ENCODE measurements at places on chromosomes 5 and 9.

DNA sequence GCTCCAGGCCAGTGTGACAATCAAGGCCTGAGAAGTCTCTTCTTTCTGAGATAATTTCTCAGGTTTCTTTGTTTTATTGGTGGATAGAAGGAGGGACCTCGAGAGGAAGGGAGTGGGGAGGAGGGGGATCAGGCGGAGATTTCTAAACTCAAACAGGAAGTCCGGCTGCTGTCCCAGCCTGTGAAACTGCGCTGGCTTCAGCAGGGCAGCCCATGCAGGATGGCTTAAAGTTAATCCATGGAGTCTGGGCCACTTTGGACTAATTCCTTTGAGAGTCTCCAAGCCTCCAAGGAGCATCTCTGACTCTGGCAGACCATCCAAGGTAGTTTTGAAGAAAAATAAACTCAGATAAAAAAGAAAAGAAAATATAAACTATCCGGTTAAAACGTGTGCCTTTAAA, 378.5 kb downstream of the MLLT3 start:
- DNase-seq, result no peak

DNA sequence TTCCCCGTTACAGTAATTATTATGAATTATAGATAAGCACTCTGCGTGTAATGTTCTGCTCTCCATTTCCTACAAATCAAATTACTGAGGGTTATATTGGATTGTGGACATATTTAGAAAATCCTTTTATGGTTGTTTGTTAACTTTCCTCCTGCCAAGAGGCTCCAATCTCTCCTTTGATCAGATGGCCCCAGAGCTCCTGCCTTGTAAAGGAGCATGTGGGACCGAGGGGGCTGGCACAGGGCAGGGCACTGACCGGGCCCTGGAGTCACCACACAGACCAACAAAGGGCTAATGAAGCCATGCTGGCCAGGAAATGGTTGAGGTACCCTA, 415.9 kb downstream of the EFNA5 start:
- no peak for DNase-seq

GRCh38 chr9:94139672-94140417, 55.6 kb downstream of the PTPDC1 start:
- no peak for DNase-seq

DNA sequence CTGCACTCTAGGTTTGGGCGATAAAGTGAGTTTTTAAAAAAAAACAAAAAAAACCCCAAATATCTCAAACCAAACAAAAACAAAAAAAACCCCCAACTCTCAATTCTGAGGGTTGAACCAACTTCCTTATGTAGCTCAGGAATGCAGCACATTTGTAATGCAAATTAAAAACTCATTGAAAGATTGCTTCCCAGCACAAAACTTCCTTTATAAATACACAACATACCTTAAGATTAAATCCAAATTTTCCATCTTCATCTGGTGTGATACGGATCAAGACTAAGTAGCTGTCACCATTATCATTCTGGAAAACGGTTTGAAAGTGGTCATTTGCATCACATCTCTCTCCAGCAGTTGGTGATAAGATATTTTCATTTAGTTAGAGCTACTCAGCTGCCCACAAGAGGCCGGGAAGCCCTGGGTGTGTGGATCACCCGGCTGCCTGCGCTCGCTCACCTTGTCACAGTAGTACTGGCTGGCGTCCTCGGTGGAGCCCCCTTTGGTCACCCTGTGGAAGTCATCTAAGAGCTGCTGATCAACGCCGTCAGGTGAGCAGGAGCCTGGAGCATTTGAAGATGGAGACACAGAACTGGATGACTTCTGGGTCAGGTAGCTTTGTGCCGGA, 88.2 kb downstream of the PTPN3 start:
- no peak for DNase-seq

DNA sequence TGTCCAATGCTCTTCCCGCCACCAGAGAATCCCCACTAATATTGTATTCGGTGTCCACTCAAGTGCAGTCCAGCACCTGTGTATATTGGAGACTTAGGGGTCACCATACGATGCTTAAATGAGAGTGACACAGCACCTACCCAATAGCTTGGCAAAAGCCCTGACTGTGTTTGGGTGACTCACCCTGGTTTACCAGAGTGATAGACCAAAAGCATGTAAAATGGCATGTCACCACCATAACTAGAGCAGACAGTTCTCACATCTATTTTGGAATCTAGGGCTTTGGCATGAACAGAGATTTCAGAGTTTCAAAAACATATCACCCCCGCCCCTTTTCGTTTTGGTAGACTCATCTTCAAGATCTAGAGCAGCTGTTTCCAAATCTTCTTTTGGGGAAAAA, 217.3 kb upstream of the RASEF start:
- no peak for DNase-seq

DNA sequence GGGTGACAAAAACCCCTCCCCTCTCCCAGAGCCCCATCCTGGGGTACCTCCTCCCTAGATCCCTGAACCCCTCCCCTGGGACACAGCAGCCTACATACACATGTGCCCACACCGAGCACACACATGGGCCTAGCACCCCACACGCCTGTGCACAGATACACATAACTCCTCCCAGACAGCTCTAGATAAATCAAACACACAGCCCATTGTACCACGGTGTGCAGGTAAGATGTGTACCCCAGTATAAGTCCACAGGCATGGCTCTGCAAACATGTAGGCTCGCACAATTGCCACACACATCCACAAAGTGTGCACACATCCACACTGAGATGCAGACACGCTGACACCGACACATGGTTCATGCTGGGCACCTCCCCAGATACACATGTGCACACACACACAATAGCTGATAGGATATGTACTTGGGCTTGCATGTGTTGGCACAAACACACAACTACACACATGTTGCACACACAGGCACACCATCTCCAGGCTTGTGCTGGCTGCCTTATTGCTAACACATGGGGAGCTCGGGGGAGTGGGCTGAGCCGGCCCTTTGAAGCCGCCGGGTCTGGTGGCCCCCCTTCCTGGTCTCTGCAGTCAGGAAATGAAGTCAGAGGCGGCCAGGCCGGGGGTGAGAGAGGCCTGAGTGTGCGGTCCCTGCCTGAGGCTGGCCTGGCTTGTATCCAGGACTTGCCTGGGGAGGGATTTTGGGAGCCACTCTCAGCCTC, 30.2 kb downstream of the GOLGA2 start:
- no peak for DNase-seq

DNA sequence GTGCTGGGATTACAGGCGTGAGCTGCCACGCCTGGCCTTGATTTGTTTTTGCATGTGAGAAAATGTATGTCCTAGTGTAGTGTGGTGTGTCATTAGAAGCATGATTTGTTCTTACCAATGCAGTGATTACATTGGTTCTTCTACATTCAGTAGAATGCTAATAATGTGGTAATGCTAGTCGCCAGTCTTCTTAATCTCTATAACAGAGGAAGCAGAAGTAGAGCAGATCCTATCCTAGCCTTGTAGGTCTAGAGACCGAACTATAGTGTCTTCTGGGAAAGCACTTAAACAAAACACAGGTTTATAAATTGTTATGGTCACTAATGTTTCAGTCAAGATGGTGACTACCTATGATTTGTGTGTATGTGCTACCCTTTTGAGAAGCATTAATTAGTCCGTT, 197.5 kb upstream of the DMRT1 start:
- no peak for DNase-seq

- DNase-seq, result no peak
These were observed 41.0 kb upstream of the SLC12A7 start for GRCh38 chr5:1152771-1153282.

GRCh38 chr5:67156976-67157583, 39.5 kb downstream of the CD180 start:
- DNase-seq, result no peak

DNA sequence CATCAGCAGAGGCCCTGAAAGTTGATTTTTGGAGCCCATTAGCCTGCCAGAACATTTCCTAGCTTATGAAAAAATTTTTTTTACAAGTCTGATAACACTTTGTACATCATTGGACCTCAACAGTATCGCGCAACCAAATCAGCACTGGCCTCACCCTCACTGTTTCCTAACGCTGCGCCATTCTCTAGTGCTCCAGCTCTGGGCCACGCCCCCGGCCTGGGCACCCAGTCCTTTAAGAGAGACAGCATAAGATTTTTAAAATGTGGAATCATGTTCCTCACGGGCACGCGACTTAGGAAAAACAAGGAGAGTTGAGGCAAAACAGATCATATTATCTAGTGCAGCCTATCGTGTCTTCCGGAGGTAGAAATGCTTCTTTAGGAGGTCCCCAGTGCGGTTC, 114.5 kb downstream of the BOD1 start:
- no peak for DNase-seq

- DNase-seq, result no peak
These were observed 1119.0 kb upstream of the CDH10 start for GRCh38 chr5:25763781-25764180.

- no peak for DNase-seq
These were observed 58.4 kb downstream of the WHRN start for GRCh38 chr9:114446672-114447450.

GRCh38 chr5:60207040-60207439, 313.5 kb upstream of the PDE4D start:
- DNase-seq, result no peak

DNA sequence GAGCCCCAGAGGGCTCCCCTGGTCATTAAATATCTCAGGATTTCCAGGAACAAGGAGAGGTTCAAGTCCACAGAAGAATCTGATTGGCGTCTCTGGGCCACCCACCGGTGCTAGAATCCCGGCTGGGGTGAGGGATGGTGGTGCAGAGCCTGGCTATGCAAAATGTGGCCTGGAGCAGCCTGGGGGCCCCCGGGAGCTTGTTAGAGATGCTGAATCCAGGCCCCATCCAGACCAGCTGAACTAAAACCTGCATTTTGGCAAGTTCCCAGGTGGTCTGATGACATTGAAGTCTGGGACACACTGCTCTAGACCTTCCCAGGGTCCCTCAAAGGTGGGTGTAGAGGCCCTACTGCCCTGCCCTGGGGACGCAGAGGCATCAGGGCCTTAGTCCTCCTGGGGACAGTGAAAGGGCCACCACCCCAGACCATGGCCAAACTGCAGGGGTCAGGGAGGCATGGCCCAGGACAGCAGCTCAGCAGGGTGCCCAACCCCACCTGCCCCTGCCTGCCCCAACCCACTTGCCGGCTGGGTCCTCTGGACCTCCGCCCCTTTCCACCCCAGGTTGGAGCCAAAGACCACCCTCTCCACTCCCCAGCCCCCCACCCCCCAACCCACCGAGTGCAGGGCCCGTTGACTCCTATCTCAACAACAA, 34.7 kb downstream of the ADAMTS2 start:
- peak; percentile 88 for DNase-seq
